ENCODE measurements at places on chromosomes 7 and 10.

DNA sequence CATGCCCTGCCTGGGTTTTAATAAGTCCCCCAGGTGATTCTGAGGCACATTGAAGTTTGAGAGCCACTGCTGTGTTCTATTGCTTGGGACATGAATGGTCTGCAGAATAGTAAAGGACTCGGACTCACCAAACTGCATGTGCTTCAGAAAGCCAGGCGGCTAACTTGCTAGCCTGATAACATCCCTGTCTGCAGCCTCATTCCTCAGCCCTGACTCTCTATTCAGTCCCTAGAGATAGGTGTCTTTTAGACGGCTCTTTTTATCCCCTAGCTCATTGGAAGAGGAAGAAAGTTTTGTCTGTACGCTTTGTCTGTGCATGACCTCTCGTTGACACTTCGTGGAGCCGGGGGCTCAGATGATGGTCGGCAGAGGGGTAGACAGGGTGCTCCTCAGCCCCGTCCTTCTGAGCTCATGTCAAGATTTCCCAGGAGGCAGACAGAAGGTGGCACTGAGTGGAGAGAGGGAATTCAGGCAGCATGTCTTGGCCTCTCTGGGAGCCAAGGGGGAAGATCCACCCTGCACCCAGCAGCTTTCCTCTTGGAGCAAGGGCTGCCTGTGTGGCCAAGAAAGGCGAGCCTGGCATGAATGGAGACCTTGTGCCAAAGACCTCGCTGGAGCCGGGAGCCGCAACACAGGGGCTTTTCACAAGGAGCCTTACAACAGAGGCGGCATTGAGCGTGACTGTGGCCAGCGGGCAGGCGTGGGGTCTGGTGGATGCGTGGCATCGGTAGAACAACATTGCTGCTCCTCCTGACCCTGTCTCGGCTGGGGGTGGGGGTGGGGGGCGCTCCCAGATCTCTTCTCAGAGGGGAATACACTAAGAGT is 51.1 kb upstream of the PODXL start:
- DNase-seq: no peak

DNA sequence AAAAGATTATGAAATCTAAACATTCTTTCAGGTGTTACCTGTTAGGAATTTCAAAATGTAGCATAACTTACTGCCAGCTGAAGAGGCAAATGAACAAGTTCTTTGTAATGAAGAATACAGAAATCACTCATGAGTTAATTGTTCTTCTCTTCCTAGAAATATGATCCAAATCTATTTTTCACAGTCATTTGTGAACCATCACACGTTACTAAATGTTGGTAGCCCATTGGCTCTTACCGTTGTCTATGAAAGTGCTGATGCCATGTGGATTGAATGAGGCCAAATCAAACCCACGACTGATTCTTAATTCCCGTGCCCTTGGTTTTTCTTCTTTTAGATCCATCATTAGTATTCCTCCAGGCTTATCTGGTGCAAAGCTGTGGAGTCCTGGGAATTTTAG is 15.9 kb upstream of the PON3 start:
- no peak for DNase-seq

DNA sequence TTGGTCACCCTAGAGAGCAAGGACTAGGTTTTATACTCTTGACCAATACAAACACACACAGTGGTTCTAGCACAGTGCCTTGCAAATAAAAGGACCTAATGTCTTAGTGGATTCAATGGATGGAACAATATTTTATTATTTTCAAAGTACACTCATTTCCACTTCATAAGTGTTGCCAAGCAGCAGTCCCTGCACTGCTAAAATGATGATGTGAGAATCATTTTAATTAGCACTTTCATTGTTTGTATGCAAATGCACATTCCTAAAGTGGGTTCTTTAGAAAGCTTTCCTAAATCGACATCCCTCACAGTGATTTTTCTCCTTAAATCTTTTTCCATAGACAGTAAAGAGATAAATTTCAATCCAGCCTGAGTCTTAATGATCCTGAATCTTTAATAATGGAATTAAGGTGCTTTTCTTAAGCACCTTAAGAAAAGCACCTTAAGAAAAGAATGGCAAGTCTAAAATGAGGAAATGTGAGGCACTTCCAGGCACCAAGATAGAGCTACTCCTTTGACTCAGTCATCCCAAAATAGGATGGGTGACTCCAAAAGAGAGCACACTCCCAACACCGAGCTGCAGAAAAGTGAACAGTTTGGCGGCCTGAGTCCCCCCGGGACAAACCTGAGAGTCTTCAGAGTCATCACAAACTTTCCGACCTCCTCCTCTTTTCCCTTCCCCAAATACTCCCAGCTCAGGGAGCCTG is 84.5 kb downstream of the SORBS1 start:
- no peak for DNase-seq

DNA sequence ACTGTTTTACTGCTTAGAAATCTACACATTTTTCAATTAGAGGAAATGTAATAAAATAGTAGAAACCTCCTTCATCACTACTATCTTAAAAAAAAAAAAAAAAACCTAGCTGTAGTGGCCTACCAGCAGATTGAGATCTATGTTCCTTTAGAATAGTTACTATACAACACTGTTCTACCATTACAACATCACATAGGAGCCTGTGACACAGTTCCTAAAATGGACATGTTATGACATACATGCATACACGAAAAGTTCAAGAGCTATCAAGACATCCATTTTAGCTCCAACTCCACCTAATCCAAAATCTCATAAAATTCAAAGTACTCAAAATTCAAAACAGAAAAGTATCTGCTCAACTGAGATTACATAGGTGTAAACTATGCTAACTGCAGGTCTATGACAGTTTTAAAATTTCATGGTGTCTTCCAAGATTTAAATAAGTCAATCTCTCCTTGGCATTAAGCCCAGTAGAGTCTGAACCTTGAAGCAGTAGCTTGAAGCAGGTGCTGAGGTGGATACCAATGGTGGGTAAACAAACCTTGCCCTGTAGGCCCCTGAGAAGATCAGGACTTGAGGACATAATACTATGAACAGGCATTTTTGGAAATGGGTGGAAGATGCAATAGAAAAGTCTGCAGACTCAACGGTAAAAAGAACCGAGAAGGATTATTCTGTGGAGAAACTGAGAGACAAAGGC is 17.0 kb downstream of the CACUL1 start:
- DNase-seq: no peak

GRCh38 chr10:126186766-126187165 is 201.5 kb downstream of the ADAM12 start:
- DNase-seq: no peak

All from NCI-H1436 treated with DMSO at 0.1 percent for 48 hours (cell line).